Cortex of kidney (tissue), 1 donor: ENCODE measurements at places on chromosomes 3 and 15.

DNA sequence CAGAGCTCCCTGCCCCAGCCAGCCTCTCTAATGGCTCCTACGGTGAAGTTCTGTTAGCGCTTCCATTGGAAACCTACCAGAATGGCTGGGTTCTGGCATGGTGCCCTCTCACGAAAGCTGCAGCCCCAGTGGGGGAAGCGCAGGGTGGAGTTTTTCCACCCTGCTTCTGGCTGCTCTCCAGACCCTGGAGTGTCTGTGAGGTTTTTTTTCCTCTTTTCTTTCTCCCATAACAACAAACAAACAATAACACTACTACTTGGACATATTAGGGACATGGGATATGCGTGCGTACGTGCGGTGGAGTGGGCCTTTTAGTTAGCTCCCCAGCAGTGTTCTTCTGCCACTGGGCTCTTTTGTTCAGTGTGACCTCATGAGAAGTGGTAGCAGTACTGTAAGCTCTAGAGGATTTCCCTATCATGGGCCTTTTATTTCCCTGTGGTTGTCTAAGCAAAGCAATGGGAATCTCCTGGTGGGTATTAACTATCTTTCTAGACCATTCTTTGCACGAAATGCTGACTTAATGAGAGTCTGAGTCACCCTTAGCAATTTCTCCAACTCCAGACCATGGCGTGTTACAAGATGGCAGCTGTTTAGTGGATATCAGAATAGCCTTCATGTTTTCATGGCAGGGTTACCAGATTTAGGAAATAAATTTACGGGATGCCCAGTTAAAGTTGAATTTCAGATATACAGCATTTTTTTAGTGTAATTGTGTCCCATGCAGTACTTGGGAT, 161.9 kb downstream of the FNDC3B start:
- DNase-seq: no peak

DNA sequence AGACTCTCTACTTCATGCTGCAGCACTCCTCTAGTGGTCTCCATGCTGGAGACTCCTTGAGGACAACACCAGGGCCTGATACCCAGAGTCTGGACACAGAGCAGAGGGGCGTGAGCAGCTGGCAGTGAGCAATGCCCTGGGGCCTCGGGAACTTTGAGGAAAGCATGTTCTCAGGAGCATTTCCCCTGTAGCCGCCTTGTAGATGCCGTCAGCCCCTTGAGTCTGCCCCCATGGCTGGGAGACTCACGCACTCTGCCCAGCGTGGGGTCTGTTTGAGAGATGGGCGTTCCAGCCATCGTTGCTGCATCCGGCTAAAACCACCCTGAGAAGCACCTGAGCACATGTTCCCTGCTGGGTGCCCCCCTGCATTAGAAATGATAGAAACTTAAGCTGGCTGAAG, 56.8 kb downstream of the PLXNA1 start:
- DNase-seq: no peak

DNA sequence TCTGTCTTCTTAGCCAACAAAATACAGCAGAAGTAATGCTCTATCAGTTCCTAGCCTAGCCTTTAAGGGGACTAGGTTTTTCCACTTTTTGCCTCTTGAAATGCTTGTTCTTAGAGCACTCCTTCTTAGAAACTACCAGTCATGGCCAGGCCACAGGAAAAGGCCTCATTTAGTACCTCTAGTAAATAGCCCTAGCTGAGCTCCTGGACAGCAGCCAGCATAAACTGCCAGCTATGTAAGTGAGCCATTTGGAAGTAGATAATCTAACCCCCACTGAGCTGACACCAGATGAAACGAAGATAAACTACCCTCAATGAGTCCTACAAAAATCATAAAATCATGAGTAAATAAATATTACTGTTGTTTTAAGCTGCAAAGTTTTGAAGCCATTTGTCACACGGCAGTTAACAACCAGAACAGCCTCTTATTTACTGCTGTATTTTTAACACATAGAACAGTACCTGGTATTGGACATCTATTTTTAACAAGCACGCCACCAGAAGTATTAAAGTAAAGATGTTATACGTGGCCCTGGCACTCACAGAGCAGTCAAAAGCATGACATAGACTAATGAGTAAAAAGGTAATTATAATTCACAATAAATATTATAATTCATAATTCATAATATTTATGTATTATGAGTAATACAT, 12.0 kb downstream of the TBC1D5 start:
- no peak for DNase-seq

GRCh38 chr15:52196891-52197290, 5.7 kb upstream of the GNB5 start:
- DNase-seq: no peak

- no peak for DNase-seq
Observed at GRCh38 chr15:57333487-57333886, 42.8 kb upstream of the CGNL1 start.

- no peak for DNase-seq
Observed at GRCh38 chr3:68614087-68614486, 318.3 kb downstream of the TAFA4 start.

DNA sequence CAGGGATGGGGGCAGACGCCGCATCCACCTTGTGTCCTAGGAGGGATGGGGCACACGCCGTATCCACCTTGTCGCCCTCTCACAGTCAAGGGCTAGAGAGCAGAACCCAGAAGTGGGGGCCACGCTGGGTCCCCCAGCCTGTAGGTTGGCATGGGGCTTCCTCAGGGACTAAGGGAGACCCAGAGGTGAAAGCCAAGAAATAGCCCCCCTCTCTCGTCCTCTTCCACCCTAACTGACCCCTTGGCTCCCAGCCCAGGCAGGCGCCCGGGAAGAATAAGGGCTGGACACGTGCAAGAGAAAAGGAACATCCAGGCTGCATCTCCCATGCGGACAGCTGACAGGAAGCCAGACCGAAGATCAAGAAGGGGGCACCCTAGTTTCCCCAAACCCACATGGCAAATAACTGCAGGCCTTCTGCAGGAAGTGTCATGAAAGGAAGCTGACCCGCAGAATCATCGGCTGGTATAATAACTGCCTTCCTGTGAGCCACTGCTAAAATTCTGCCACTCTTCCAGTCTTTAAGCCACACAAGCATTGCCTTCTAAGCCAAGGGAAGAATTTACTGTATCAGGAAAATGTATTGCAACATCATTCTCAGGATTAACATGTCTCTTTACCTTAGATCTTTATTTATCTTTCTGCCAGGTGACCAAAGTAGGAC, 38.5 kb upstream of the TFRC start:
- no peak for DNase-seq

DNA sequence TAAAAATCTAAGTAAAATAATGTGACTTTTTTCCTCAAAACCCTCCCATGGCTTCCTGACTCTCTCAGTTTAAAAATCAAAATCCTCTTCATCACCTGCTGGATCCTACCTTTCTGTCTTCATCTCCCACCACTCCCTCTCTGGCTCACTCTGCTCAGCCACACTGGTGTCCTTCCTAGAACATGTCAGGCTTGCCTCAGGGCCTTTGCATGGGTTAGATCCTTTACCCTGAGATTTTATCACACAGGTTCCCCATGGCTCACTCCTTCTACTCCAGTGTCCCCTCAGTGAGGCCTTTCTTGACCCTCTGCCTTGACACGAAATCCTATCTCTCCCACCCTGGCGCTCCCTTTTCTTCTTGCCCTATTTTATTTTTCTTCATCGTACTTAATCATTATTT, 141.8 kb downstream of the RPL22L1 start:
- no peak for DNase-seq

DNA sequence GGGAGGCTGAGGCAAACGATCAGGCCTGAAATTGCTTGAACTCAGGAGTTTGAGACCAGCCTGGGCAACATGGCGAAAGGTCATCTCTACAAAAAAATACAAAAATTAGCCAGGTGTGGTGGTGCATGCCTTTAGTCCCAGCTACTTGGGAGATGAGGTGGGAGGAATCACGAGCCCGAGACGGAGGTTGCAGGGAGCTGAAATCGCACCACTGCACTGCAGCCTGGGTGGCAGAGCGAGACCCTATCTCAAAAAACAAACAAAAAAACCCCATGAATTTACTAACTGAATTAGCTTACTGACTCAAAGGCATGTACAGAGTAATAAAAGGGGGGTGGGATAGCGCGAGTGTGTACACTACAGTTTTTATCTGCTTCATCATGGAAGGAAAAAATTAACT, 19.3 kb downstream of the ARF4 start:
- DNase-seq: no peak

DNA sequence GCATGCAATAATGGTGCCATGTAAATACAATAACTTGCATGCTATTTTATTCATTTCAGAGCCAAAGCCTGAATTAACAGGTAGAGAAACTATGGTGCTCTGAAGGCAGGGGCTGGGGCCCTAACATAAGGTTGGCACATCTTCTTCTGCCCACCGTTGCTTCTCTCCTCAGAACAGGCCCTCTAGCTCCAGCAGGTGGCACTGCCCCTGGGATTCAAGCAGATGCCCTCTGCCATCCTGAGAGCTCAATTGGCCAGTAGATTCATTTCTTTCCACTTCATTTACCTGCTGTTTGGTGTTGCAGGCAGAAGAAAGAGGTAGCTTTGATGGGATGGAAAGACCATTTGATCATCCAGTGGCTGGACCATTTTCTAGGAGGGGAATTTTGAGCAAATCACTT, 130.5 kb downstream of the FOXB1 start:
- DNase-seq: no peak

DNA sequence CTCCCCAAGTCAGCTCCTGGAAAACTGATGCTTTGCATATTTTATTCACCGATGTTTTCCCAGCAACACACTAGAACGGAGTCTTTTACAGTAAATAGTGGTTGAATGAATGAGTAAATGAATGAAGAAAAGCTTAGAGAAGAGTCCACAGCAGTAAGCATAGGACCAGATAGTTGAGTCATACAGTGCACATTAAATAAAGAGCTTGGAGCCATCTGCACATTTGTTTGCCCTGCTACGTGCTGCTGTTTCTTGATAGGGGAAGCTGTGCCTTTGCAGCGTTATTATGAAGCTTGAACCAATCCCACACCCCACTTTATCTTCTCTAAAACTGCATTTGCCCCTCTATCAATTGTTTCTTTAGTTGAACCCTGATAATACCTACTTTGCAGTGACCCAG, 1.2 kb downstream of the FAM98B start:
- DNase-seq: no peak

DNA sequence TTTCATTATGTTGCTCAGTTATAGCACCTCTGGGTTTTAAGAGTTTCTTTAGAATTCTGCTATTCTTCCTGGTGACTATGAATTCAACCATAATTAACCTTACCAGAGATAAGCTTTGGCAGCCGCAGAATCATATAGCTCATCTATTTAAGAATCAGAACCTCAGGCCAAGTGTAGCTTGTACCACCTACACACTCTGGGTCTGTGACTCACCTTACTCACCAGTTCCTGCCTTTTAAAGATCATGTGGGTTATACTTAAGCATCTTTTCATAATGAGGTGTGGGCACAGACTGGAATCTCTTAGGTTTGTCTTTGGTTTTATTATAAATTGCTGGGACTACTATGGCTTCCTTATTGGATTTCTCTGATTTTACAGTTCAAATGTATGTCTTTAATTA, 21.9 kb downstream of the CDV3 start:
- no peak for DNase-seq

- DNase-seq: no peak
Observed at GRCh38 chr3:111763968-111764367, 95.1 kb upstream of the PHLDB2 start.

GRCh38 chr3:65995515-65995914, 43.2 kb downstream of the MAGI1 start:
- DNase-seq: no peak

GRCh38 chr3:148457886-148458285, 239.8 kb upstream of the AGTR1 start:
- DNase-seq: no peak

- DNase-seq: no peak
Observed at GRCh38 chr15:49989498-49989897, 129.5 kb downstream of the ATP8B4 start.

DNA sequence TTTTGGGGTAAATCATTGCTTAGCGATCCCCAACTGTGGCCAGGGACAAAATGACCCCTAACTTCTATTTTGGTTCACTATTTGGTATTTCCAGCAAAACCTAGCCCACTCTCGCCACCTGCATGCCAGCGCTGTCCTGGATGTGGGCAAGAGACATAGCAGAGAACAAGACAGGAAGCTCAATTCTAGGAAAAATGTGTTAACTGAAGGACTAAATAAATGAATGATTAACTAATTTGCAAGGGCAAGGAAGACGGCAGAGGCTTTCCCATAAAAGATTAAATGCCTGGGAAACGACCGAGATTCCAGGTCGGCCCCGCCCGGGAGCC, 408 bp downstream of the NICN1 start:
- DNase-seq: no peak

GRCh38 chr15:42364529-42364928, 5.2 kb downstream of the CAPN3 start:
- no peak for DNase-seq

DNA sequence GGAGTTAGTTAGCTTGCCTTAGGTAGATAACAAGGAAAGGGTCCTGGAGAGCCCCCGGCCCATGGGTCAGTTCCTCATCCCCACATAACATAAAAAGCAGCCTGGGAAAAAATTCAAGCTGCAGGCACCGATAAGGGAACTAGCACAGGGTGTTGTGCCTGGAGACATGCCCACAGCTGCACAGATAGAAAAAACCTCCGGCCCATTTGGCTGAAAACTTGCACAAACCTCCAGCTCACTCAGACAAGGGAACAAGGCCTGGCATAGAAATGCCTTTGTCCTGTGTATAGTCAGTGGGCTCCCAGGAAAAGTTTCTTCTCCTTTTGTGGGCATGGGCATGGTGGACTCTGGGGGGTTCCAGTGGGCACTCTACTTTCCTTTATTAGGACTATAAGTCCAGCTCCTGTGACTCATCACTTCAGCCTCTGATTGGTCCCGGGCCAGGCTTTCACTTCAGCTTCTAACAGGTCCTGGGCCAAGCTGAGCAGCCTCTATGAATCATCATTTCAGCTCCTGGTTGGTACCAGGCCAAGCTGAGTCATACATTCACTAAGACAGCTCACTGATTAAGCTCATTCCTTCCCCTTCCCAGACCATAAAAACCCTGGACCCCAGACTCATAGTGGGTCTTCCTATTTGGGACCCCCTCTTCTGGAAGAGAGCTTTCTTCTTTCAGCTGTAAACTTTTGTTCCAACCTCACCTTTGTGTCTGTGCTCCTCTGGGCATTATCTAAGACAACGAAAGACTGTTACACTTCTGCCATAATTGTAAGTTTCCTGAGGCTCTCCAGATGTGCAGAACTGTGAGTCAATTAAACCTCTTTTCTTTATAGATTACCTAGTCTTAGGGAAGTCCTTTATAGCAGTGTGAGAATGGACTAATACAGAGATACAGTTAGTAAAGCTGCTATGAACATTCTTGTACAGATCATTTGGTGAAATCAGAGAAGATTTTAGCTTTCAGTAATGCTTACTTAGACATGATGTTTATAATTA, 348.0 kb upstream of the DPPA4 start:
- DNase-seq: no peak

DNA sequence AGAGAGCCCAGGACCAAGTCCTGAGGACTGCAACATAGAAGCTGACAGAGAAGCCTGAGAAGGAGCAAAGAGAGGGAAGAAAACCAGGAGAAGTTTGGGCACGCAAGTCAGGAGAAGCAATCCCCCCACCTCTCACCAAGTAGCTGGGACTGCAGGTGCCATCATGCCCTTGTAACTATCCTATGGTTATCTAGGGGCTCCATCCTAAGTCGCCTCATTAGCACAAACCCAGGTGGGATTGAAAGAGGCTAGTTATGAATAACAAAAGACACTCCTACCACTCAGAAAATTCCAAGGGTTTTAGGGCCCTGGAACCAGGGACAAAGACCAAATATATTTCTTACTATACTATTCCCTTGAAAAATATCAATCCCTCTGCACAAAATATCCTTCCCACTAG, 53.5 kb downstream of the CCR4 start:
- no peak for DNase-seq
